ENCODE measurements at places on chromosomes 12 and 14.

DNA sequence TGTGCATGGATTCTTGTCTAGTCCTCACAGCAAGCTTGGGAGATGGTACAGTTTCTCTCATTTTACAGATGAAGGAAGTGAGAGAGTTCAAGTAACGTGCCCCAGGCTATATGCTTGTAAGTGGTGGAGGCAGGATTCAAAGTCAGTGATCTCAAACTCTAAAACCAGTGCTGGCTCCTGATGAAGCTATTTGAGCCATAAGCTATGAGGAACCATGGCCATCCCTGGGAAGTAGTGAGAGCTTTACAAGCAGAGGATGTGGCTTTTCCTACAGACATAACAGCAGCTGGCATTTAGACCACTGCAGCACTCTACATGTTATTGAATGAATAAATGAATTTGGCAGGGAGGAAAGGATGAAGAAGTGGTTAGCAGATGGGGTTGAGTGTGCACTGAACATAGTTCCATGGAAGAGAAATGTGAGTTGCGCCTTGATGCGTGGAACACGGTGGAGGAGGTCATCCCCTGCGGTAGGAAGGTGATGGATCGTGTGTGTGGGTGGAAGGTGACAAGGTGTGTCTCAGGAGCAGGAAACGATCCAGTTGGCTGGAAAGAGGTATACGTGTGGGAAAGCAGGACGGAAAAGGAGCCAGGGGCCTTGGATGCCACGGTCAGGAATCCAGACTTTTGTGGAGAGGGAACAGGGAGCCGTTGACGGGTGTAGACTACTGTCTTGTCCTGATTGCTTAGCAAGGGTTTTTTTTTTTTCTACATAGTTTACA is 65.2 kb downstream of the RFX4 start:
- no peak for DNase-seq

GRCh38 chr14:88255196-88255595 is 67.9 kb downstream of the KCNK10 start:
- DNase-seq = no peak

DNA sequence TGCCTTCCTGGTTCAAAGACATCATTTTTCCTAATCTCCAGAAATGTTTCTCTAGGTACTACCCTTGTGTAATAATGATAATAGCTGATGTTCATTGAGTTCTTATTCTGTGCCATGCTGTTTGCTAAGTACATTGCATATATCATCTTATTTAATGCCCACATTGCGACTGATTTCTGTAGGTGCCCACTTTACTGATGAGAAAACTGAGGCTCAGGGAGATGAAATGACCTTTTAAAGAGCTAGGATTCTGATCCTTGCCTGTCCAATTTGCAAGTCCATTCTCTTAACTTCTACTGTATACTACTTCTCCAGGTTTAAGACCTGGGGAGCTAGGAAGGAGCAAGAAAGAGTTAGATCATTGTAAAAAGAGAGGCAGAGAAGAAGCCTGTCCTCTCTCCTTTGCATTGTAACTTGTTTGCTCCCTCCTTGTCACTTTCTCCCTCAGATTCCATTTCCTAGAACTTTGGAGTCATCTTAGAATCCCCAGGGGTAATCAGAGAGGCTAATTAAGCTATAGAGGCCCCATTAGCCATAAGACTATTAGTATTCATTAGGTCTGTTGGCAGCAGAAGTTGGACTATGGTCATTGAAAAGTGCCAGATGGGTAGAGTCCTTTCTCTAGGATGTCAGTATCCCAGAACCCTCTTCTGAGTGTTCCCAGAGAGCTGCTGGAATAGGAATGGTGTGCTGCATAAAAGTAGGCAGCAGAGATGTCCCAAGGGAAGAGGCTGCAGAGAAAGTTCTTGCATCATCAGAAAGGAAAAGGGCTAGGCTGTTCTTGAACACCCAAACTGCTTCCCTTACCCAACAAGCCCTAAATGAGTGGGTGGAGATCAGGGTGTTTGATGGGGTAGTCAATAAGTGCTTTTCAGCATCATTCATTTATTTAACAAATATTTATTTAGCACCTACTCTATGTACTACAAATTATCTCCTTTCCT is 3.1 kb downstream of the DGKA start:
- DNase-seq = no peak

- no peak for DNase-seq
Measured at GRCh38 chr12:132489078-132489601, 811 bp upstream of the FBRSL1 start.

GRCh38 chr14:31297112-31297511 is 89.5 kb upstream of the HECTD1 start:
- no peak for DNase-seq

- no peak for DNase-seq
Measured at GRCh38 chr14:59751578-59751977, 119.0 kb downstream of the RTN1 start.

DNA sequence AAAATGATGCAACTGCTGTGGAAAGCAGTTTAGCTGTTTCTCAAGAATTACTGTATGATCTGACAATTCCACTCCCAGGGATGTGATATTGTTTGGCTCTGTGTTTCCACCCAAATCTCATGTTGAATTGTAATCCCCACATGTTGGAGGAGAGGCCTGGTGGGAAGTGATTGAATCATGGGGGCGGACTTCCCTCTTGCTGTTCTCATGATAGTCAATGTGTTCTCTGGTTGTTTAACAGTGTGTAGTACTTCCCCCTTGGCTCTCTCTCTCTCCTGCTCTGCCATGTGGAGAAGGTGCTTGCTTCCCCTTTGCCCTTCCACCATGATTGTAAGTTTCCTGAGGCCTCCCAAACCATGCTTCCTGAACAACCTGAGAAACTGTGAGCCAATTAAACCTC is 93.4 kb upstream of the CPM start:
- no peak for DNase-seq

DNA sequence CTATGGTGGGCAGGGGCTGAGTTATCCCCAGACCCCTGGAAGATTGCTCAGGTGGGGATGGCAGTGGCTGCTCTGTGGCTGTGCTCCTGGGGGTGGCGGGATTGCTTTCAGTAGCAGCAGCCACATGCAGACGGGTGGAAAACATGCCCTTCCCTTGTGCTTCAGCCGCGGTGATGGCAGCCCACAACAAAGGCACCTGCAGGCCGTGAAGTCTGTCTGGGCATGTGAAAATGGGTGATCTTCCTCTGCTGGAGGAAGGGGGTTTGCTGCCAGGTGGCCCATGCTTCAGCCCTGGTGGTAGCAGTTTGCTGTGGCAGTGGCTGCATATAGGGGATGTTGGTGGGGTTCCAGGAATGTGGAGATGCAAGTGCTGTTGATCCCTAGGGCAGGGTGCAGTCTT is 326.2 kb upstream of the RGS6 start:
- DNase-seq = no peak

DNA sequence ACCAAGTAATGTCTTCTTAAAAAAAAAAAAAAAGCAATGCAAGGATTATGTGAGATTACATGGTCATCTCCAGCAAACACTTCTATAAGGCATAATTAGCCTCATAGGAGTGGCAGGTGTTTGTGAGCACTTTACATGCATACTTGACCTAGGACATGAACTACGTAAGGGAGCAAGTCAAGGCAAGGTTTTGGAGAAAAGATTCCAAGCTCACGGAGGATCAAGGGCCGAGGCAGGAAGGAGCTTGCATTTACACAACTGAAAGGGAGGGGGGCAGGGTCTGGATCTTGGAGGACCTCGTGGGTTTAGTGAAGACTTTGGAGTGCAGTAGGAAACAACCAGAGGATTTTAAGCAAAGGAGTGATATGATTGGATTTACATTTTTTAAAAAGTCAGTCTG is 112.5 kb downstream of the CCER1 start:
- no peak for DNase-seq

DNA sequence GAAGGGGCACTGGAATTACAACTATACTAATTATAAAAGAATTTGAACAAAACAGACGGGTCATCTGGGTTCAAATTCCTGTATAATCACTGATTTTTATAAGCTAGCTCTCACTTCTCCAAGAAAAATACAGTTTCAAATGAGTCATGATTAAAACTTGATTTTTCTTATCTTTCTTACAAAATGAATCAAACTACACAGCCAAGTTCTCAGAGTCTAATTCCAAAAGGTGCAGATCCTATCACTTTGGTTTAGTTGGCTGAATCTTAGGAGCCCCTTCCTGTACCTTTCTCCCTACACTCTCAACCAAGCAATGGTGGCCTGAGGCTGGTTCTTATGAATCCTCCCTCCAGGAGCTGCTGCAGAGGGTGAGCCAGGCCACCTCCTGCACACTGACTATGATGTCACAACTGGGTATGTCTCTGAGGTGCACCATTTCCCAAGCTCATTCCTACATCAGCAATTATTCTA is 43.8 kb upstream of the BMP4 start:
- DNase-seq = no peak

GRCh38 chr12:21675641-21676040 is 18.0 kb upstream of the LDHB start:
- DNase-seq = no peak

GRCh38 chr12:79206871-79207270 is 342.3 kb downstream of the SYT1 start:
- no peak for DNase-seq

DNA sequence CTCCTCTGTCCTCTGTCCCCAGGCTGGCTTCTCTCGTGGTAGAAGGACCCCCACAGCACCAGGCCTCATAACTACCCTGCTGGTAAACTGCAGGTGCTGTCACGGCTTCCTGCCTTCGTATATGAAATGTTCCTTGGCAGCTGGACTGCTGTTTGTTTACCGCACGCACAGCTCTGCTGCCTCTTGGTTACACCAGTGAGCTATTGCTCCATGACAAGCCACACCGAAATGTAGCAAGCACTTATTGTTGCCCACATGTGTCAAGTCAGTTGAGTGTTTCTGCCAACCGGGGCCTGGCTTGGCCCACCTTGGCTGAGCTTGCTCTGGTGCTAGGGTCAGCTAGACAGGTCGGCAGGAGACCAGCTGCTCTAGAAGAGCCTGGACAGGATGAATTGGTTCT is 21.7 kb upstream of the TCL1B start:
- DNase-seq = no peak

GRCh38 chr14:52607061-52607460 is 54.4 kb downstream of the GPR137C start:
- no peak for DNase-seq

DNA sequence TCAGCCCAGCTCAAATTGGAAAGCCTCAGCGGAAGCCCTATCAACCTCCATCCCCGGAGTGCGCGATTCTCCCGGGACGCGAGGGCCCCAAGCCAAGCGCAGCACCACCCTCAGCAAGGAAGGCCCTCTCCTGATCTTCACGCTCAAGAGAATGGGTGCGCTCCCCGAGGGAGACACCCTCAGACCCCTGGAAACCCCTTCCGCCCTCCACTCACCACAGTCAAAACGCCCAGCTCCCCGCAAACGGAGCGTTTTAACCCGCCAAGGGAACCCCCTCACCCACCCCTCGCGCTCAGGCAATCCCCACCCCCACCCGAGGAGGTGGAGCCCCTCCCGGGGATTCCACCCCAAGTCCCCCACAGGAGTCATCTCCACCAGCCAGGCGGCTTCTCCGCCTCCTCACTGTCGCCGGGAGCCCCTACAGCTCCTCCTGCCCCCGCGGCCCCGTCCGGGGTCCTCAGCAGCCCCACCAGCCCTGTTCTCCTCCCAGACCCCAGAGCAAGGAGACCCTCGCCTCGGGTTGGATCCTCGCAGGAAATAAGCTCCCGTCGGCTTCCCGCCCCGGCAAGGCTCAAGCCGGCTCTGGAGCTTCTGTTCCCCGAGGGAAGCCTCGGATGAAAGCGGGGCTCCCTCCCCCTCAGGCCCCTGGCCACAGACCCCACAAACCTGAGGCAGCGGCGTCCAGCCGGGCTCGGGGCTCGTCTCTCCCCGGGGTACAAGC is 507 bp downstream of the BAZ2A start:
- peak; percentile 53 for DNase-seq

GRCh38 chr12:74066476-74066875 is 471.2 kb upstream of the ATXN7L3B start:
- DNase-seq = no peak

DNA sequence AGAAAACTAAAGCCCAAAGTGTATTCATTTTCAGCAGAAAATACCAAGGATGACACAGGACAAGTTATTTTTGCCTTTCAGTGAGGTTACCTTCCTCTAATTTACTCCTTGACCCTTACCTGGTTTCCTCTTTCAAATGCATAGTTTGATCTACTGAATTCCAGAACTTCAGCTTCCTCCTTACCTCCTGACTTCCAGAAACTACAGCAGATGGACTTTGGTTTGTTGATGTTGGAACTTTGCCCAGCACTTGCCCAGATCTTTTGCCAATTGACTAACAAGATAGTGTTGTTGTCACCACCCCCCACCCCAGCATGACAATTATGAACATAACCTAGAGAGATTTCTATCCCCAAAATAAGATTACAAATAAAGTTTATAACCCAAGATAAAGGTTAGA is 63.2 kb downstream of the NAV3 start:
- no peak for DNase-seq

- no peak for DNase-seq
Measured at GRCh38 chr12:93134893-93135285, 205.8 kb upstream of the EEA1 start.

DNA sequence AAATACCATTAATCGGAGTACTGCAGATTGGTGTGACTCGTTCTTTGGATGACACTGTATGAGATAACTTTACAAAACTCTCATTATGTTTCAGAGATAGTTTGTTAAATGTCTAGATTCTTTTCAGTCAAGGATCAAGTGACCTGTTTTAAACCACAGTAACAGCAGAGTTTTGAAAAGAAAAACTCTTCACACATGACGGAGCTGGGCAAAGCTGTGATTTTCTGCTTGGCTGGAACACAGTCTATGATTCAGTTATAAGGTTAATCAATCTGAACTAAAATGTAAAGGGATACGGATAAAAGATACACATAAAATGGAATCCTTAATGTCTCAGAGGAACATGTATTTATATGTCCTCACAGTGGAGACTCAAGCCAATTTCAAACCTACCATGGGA is 573.2 kb downstream of the PRKD1 start:
- DNase-seq = no peak

DNA sequence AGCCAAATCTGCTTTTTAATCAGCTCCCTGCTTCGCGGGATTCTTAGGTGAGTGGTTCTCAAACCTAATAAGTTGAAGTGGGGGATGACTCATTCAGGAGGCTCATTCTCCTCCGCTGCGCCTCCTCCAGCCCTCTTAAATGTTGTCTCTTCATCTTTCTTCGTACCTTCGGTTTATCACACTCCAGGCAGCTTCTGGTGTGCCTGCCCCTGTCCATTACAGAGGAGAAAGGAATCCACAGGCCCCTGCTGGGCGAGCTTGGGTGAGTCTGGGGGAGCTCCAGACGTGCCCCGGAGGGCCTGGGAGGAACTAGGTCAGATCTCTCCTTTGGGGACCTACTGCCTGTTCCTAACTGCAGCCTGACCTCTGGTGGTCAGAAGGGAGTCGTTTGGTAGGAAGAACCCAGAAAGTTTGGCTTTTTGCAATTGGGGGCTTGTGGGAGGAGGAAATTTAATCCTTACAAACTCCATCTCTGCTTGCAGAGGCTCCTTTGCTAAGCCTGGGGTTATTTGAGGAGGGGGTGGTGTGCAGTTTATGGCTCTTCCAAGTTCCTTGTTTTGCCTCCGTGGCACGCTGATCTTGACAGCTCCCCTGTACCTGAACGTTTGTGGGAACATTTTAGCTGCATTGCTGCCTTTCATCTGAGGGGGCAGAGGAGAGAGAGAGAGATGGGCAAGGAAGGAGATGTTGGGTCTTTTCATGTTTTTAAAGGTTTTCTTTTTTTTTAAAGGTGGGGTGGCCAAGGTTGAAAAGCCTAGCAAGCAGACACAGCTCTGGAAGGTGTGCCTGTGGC is 84.1 kb upstream of the GNG2 start:
- peak; percentile 59 for DNase-seq
